ENCODE measurements at places on chromosomes 3 and 15. TPM values are rescaled to one million over a fixed set of nuclear protein-coding genes. Genes with fewer than 3 reads are reported as not detected.

GRCh38 chr3:161557445-161558150 is 61.0 kb downstream of the OTOL1 start:
- H3K4me1 ChIP-seq, result no peaks in the 10 kb centered on the region
- no peak overlapping the region for H3K27ac ChIP-seq
- H3K27me3 ChIP-seq, result no peaks in the 10 kb centered on the region
- H3K4me3 ChIP-seq, result no peak overlapping the region
- H3K36me3 ChIP-seq, result no peaks in the 10 kb centered on the region
- no peak for DNase-seq

GRCh38 chr15:52278135-52278534 is 17.5 kb downstream of the MYO5C start:
- H3K36me3 ChIP-seq, result no peaks in the 10 kb centered on the region
- no peak overlapping the region for H3K4me3 ChIP-seq
- H3K4me1 ChIP-seq, result no peaks in the 10 kb centered on the region
- H3K27ac ChIP-seq, result no peak overlapping the region

DNA sequence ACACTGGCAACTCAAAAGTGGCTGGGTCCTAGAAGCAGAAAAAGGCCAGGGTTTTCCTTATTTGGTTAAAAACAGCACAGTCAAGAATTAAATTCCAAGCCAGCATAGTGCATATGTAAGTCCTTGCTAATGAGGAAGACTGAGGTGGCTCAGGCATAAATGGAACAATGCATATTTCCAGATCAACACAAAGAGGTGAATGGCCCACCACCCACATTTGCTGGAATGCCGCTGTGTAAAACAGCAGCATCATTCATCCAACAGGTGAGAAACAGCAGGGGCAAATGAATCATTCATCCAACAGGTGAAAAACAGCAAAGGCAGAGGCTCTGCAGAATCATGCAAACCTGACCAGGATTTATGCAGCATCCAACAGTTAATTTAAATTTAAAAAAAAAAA is 32.9 kb downstream of the GPR176 start:
- H3K27ac ChIP-seq, result no peak overlapping the region
- H3K4me1 ChIP-seq, result no peaks in the 10 kb centered on the region
- no peak overlapping the region for H3K4me3 ChIP-seq
- DNase-seq, result no peak
- H3K36me3 ChIP-seq, result no peaks in the 10 kb centered on the region

DNA sequence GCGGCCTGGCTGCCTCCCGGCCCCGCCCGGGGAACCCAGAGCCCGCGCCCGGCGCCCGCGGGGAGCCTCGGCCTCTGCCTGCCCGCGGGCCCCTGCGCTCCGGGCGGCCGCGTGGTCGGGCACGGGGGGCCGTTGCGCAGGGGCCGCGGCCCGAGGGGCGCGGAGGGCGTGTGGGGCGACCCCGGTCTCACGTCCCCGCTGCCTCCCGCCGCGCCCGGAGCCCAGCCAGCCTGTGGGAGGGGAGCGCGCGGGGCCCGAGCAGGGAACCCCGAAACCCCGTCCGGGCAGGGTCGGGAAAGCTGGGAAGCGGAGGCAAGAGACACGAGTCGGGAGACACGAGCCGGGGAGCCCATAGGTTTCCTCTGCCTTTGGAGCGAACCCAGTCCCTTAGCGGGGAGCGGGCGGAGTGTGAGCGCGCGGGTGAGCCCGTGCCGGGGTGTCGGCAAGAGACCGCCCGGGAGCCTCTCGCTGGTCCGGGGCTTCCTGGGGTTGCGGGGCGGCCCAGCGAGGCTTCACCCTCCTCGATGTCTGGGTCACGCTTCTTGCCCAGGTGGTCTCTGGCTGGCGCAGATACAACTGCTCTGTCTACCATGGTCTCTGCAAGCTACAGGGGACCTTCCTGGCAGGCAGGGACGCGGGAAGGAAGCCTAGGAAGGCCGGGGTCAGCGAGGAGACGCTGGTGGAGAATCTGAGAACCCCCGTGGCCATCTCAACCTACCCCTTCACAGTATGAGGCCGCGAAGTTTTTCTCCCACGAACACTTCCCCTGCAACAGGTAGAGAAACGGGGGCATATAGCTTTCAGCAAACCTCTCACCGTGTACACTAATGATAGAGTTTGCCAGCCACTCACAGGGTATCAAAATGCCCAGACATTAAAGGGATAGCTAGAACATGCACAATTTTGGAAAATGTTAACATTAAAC is 586 bp downstream of the LRRK1 start:
- no peak overlapping the region for H3K27ac ChIP-seq
- no peak overlapping the region for H3K4me3 ChIP-seq
- no peaks in the 10 kb centered on the region for H3K36me3 ChIP-seq
- H3K27me3 ChIP-seq, result no peaks in the 10 kb centered on the region

ZNF860 gene
- total RNA-seq, result not detected

- peaks cover 18% of the 10 kb centered on the region for H3K4me1 ChIP-seq
- peak overlapping the region; percentile 48 for H3K4me3 ChIP-seq
- no peaks in the 10 kb centered on the region for H3K27me3 ChIP-seq
- H3K27ac ChIP-seq, result peak overlapping the region; percentile 66
Observed at GRCh38 chr3:186909078-186909853, 21.1 kb upstream of the ST6GAL1 start.

SLC28A2 gene
- total RNA-seq, result not detected

MOBP gene
- total RNA-seq, result not detected

SRGAP3 gene
- total RNA-seq, result 6.0 TPM

GRCh38 chr3:120204338-120204737 is 80.7 kb downstream of the GPR156 start:
- H3K4me3 ChIP-seq, result no peak overlapping the region
- no peaks in the 10 kb centered on the region for H3K4me1 ChIP-seq
- H3K27ac ChIP-seq, result no peak overlapping the region
- H3K36me3 ChIP-seq, result no peaks in the 10 kb centered on the region
- DNase-seq, result no peak
- no peaks in the 10 kb centered on the region for H3K27me3 ChIP-seq

CYP8B1 gene
- total RNA-seq, result not detected

DNA sequence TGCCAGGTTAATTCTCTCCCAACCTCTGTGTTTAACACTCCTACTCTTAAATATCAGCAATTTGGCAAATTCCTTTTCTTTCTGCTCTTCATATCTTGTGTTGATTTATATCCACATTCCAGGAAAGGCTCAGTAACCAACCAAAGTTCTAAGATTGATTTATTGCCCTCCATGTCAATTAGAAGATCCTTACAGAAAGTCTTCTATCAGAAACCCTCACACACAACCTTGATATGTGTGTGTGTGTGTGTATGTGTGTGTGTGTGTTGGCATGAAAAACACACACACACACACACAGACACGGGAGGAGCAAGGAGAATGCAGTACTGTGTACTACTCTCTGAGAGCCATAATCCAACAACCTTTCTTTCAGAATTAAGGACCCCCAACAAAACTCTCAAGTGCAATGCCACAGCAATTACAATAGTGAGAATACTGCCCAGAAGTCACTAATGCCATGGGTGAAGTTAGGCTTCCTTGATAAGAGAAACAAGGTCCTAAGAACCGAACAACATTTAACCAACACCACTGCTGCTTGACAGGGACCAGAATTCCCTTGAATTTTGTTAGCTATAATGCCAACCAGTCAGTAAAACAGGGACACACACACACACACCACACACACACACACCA is 1.1 kb downstream of the LSAMP start:
- no peaks in the 10 kb centered on the region for H3K36me3 ChIP-seq
- no peak overlapping the region for H3K4me3 ChIP-seq
- H3K27ac ChIP-seq, result no peak overlapping the region
- no peaks in the 10 kb centered on the region for H3K4me1 ChIP-seq
- no peak for DNase-seq

TEX264 gene
- 44.2 TPM for total RNA-seq

- H3K4me3 ChIP-seq, result no peak overlapping the region
- H3K27me3 ChIP-seq, result no peaks in the 10 kb centered on the region
- no peaks in the 10 kb centered on the region for H3K36me3 ChIP-seq
- DNase-seq, result no peak
- no peaks in the 10 kb centered on the region for H3K4me1 ChIP-seq
Observed at GRCh38 chr15:88269356-88270062, 13.0 kb upstream of the NTRK3 start.

GPR156 gene
- not detected for total RNA-seq

DNA sequence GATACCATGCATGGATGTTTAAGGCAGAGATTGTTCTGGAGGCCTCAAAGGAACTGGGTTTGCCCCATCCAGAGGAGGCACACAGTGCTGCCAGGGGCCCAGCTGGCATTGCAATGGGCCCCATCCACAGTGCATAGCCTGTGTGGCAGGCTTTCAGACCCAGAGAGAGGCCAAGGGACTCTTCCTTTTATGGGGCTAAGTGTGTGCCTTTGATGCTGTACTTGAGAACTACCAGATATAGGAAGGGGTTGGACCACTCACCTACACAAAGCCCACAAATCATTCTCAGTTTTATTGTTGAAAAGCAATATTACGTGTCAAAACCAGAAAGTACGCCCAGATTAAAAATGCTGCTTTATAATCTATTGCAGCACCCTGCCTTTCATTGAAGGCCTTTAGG is 134.9 kb downstream of the EPHB1 start:
- H3K36me3 ChIP-seq, result no peaks in the 10 kb centered on the region
- H3K4me3 ChIP-seq, result no peak overlapping the region
- H3K27ac ChIP-seq, result no peak overlapping the region
- H3K4me1 ChIP-seq, result no peaks in the 10 kb centered on the region
- H3K27me3 ChIP-seq, result no peaks in the 10 kb centered on the region

DNA sequence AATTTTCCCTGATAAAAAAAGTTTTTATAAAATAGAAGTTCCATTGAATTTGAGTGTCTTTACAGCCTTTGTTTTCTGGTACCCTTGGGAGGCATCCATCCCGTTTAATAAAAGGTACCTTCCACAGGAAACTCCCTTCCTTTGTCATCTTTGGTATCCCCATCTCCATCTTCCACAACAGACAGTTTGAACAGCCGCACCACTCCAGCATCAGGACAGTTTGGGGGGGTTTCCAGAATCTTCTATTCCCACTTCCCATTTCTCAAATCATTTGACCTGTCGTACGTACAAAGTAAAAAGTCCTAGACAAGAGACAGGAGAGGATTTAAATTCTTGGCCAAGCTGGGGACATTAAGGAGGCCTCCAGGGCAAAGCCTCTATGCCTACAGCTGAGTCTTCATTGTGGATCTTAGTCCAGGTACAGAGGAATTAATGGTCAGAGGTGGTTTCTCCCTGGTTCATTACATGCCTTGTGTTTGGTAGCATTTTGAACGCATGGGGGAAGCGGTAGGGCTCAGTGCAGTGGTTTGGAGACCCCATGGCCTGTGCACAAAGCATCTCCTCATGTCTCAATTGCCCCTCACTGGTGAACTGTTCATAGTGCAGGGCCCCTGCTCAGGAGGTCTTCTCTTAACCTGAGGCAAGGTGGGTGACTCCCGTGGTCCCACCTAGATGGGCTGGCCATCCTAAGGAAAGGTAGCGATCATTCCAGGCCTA is 19.4 kb upstream of the BCL2A1 start:
- H3K4me1 ChIP-seq, result no peaks in the 10 kb centered on the region
- H3K27me3 ChIP-seq, result no peaks in the 10 kb centered on the region
- H3K4me3 ChIP-seq, result no peak overlapping the region
- no peaks in the 10 kb centered on the region for H3K36me3 ChIP-seq
- no peak overlapping the region for H3K27ac ChIP-seq

CADPS gene
- not detected for total RNA-seq

GRCh38 chr15:29437888-29438702 is 168.5 kb upstream of the NSMCE3 start:
- no peaks in the 10 kb centered on the region for H3K4me1 ChIP-seq
- no peak overlapping the region for H3K27ac ChIP-seq
- no peak for DNase-seq
- H3K4me3 ChIP-seq, result no peak overlapping the region
- no peaks in the 10 kb centered on the region for H3K27me3 ChIP-seq

DNA sequence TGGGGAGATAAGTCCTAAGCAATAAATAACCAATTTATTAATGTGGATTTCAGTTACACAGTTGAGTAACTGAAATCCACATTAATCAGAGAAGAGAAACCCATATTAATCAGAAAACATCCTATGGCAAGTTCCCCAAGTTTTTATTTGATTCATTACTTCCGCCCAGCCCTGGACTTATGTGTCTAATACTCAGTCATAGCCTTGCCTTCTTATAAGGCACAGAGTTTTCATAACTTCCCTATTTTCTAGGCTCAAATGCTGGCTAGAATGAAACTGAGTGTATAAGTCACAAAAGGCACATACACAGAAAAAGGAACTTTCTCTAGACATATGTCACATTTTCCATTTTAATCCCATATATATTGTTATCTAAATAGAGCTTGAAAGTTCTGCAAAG is 28.8 kb downstream of the CD47 start:
- DNase-seq, result no peak
- peaks cover 10% of the 10 kb centered on the region for H3K4me1 ChIP-seq
- H3K36me3 ChIP-seq, result peaks cover 24% of the 10 kb centered on the region

KLHL6 gene
- total RNA-seq, result 37.7 TPM

TLR9 gene
- 2.5 TPM for total RNA-seq

GRCh38 chr3:69197922-69198530 is 75.6 kb upstream of the LMOD3 start:
- H3K4me1 ChIP-seq, result peaks cover 14% of the 10 kb centered on the region
- H3K36me3 ChIP-seq, result no peaks in the 10 kb centered on the region

DNA sequence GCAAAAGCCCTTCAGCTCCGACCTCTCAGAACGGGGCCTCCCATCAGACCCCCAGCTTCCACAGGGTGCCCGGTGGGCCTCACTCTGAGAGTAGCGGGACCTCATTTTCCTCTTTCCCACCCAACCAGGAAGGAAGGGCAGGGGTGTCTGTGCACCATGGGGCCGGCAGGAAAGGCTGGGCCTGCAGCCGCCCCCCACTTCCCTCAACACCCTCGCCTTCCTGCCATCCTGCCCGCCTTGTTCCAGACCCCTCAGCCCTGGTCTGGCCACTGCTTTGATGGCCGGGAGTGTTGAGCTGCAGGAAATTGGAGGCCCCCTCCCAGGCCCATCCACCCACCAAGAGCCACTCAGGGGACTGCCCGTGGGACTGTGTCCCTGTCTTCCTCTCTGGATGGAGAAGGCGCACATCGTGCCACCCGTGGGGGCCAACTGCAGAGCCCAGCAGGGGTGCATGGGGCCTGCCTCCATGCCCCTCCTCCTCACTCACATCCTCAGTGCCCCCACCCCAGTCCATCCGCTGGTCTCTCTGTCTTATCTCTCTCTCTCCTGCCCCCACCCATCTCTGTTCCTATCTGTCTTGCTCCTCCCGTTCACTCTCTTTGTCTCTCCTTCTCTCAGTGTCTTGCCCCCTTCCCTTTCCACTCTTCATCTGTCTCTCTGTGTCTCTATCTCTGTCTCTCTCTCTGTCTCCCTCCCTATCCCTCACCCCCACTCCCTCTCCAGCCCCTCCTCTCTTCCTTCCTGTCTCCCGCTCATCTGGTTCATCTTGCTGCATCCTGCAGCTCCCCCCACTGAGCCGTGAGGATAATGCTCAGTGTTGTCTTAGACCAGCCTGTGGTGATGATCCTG is 1.8 kb upstream of the PLXND1 start:
- no peaks in the 10 kb centered on the region for H3K27me3 ChIP-seq
- H3K4me1 ChIP-seq, result peaks cover 6% of the 10 kb centered on the region
- no peaks in the 10 kb centered on the region for H3K36me3 ChIP-seq
- no peak overlapping the region for H3K27ac ChIP-seq
- no peak overlapping the region for H3K4me3 ChIP-seq

- H3K4me3 ChIP-seq, result no peak overlapping the region
- no peaks in the 10 kb centered on the region for H3K4me1 ChIP-seq
- no peak overlapping the region for H3K27ac ChIP-seq
- no peaks in the 10 kb centered on the region for H3K36me3 ChIP-seq
Observed at GRCh38 chr3:55006244-55006676, 78.4 kb upstream of the LRTM1 start.

STRA6 gene
- total RNA-seq, result not detected

CCR8 gene
- 0.43 TPM for total RNA-seq

All from naive thymus-derived CD4-positive, alpha-beta T cell (primary cell).